ENCODE measurements at places on chromosomes 11 and 22.

- DNase-seq: no peak
These were observed 107.3 kb downstream of the ETS1 start for GRCh38 chr11:128480066-128480465.

DNA sequence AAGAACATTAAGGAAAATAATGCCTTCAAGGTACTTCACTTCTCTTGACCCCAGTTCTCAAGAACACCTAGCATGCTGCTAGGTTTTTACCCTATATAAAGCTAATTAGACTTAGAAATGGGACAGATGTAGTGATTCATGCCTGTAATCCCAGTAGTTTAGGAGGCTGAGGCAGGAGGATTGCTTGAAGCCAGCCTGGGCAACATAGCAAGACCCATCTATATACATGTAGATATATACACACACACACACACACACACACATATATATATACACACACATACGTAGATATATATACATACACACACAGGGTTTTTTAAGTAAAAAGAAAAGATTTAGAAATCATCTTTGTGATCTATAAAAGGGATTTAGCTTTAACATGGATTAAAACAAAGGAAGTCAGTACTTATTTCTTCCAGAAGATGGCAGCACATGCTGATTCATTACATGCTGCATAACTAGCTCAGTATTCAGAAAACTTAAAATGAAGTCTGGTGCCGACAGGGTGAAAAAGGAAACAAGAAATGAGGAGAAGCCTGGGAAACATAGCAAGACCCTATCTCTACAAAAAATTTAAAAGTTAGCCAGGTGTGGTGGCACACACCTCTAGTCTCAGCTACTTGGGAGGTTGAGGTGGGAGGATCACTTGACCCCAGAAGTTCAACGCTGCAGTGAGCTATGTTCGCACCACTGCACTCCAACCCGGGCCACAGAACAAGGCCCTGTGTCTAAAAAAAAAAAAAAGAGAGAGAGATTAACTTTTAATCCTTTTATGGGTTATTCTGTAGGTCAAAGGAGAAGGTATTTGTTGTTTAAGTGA lies 28.5 kb upstream of the RBX1 start:
- peak; percentile 53 for DNase-seq

DNA sequence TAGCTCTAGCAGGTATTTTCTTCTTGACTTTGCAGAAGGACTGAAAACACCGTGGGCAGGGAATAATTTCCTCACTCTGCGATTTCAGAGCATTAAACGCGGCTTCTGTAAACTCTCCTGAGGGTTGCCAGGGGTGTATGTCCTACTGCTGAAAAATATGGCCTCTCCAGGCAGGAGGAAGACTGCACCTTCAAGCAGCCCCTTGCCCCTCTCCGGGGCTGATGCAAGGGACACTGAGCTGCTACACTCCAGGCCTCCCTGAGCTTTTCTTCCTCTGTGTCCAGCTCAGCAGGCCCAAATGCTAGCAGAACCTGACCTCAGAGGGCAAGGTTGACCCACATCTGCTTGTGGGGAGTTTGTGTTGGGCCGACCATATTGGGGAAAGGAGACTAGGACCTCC lies 2.2 kb downstream of the CD6 start:
- no peak for DNase-seq

DNA sequence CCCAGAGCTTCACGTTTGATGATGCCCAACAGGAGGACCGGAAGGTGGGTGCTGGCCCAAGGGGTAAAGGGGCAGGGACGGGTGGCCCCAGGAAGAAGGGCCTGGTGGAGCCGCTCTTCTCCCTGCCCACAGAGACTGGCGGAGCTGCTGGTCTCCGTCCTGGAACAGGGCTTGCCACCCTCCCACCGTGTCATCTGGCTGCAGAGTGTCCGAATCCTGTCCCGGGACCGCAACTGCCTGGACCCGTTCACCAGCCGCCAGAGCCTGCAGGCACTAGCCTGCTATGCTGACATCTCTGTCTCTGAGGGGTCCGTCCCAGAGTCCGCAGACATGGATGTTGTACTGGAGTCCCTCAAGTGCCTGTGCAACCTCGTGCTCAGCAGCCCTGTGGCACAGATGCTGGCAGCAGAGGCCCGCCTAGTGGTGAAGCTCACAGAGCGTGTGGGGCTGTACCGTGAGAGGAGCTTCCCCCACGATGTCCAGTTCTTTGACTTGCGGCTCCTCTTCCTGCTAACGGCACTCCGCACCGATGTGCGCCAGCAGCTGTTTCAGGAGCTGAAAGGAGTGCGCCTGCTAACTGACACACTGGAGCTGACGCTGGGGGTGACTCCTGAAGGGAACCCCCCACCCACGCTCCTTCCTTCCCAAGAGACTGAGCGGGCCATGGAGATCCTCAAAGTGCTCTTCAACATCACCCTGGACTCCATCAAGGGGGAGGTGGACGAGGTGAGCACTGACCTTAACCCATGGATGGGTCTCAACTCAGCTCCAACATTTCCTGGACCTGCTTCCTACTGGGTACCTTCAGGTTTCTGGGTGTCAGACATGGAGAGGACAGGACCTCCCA lies 2.0 kb downstream of the RIC8A start:
- DNase-seq: no peak

GRCh38 chr11:127057126-127057525 lies 56.6 kb upstream of the KIRREL3 start:
- no peak for DNase-seq

GRCh38 chr11:63534076-63534475 lies 2.5 kb upstream of the PLAAT4 start:
- DNase-seq: no peak

DNA sequence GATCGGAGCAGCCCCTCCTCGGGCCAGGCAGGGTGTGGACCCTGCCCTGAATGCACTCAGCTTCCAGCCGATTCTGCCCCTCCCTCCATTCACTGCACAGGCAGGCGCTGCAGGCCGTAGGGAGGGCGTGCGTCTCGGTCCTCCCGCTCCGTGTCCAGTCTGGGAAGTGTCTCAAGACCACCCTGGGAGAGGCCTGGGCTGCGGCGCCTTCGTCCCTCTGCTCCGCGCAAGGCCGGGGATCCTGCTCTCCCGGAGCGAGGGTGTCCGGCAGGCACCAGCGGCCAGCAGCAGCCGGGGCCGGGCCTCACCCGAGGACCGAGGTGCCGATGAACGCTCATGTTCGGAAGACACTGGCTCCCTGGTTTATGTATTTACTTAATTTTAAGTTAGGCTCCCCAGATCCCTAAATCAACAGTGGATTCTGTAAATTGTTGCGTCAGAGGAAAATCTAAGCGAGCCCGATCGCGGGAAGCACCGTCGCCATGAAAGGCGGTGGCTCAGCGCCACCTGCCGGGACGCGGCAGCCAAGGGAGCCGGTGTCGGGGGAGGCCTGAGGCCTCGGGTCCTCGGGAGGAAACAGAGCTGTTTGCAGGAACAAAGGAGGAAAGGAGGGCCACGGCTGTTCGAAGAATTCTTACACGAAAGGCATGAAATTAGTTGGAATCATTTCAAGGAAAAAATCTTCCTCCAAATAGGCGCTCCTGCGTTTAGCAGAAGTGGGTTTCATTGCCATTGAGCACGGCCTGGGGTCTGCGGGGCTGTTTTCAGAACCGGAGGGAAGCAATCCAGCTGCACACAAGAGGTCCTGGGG lies 195.3 kb downstream of the BRD1 start:
- DNase-seq: peak; percentile 21

DNA sequence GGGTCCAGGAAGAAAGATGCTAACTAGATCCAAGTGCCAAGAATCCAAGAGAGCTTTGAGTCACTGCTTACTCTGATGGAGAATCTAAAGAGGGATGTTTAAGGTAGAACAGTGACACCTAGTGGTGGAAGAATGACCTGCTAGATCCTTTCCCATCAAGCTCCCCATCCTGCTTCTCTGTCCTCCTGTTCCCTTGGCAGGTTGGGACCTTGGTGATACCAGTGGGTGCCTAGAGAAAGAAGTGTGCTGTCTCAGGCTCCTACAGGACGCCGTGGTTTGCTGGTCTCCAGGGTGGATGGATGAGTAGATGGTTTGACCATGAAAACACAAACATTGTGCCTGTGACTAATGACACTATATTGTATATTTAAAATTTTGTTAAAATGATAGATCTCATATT lies 383.7 kb downstream of the TMEM135 start:
- peak; percentile 76 for DNase-seq

GRCh38 chr22:46027211-46028105 lies 50.5 kb upstream of the WNT7B start:
- DNase-seq: no peak

DNA sequence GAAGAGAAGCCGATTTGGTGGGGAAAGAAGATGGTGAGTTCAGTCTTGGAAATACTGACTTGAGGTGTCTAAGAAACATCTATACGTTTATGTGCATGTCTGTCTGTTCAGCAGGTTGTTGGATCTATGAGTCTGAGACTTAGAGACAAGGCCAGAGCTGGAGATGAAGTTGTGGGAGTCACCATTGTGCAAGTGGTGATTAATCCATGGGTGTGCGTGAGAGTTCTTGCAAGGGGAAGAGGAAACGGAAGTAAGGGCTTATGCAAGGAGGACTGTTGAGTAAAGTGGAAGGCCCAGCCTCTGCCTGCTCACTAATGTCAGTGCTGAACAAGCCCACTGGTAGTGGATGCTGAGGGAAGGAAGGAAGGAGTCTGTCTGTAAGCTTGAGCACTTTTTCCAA lies 9.7 kb downstream of the TMEM45B start:
- DNase-seq: peak; percentile 40

DNA sequence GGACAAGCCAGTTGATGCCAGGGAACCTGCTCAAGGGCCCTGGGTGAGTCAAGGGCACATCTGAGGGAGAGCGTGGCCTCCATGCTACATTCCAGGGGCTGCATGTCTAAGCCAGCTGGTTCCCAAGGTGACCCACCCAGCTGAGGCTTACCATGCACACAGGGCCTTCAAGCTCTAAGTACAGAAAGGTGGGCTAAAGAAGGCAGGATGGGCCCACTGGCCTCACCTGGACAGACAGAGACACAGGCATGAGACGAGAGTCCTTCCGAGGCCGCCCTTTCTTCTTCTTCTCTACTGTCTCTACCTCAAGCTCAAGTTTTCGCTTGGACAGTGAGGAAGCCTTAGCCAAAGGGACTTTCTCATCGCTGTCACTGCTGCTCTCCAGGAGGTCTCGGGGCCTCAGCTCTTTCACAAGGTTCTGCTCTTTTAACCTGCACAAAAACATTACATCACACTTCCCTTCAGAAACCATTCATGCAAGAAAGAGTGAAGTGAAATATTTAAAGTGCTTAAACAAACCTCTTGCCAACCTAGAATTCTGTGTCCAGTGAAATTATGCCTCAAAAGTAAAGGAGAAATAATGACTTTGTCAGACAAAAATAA lies 69.9 kb downstream of the HIRA start:
- no peak for DNase-seq

DNA sequence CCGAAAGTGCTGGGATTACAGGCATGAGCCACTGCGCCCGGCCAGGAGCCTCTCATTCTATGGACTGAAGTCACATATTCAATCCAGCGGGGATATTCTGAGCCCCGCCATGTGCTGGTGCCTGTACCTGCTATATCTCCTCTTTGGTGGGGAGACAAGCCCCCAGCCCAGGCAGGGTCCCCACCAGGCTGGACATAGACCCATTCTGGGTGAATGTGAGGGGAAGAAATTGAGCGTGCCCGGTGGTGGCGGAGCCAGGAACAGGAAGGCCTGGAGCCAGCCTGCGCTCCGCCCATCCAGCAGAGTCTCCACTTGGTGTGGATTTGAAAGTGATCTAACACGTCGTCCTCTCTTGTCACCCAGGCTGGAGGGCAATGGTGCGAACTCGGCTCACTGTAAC lies 38.0 kb upstream of the CSNK1E start:
- no peak for DNase-seq

GRCh38 chr11:1073851-1074243 lies 827 bp upstream of the MUC2 start:
- no peak for DNase-seq

DNA sequence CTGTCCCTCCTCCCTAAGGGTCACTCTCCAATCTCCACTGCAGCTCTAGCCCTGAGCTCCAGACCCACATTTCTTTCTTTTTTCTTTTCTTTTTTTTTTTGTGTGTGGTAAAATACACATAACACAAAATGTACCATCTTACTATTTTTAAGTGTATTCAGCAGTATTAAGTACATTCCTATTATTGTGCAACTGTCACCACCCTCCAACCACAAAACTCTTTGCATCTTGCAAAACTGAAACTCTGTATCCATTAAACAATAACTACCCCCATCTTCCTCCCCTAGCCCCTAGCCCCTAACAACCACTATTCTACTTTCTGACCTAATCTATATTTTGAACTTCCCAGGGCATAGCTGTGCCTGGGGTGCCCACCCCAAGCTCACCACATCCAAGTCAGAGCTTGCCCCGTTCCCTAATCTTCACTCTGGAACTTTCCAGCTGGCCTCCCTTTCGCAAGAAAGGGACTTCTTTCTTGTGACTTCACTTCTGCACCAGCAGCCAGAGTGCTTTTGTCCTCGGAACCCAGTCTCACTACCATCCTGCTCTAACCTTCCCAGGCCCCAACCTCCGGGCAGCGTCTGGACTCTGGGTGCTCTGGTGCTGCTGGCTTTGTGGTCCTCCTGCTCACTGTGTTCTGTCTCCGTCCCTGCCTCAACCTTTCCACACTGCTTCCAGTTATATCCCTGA lies 30.7 kb downstream of the PARVG start:
- DNase-seq: no peak

DNA sequence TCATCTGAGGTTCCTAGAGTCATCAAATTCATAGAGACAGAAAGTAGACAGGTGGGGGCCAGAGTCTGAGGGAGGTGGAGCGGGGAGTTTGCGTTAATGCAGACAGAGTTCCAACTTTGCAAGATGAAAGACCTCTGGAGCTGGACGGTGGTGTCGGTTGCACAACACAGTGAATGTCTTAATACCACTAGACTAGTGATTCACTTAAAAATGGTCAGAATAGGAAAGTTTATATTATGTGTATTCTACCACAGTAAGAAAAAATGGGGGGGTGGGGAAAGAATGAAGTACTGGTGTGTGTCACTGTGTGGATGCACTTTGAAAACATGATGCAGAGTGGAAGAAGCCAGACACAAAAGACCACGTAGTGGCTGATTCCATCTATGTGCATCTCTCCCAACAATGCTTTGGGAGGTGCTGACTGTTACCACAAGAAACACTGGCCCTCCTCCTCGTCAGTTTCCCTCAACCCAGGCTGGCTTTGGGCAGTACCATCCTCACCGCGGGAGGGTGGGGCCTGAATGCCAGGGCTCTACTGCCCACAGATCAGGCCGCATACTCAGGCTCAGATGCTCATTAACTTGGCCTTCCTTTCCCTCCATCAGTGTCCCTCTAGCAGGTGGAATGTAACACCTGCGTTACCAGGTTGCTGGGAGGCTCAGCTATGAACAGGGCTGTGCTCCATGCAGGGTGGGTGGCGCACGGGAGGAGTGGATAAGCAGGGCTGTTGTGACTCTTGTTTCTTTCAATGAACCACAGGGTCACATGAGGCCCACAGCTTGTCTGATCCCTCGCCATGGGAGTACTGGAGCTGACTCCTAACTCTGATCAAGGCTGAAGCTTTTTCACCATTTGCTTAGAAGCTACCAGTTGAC lies 297.0 kb downstream of the CTTN start:
- no peak for DNase-seq

Measured in H4 (cell line).